ENCODE measurements at places on chromosomes 11 and 22. TPM values are rescaled to one million over a fixed set of nuclear protein-coding genes. Genes with fewer than 3 reads are reported as not detected.

Gene PDE3B
- total RNA-seq = 3.3 TPM

Gene CHRM1
- not detected for total RNA-seq

Gene BIK
- not detected for total RNA-seq

Gene IGF2
- 0.59 TPM for total RNA-seq

Gene HBG2
- not detected for total RNA-seq

Measured in subcutaneous preadipocyte (primary cell).